ENCODE measurements at places on chromosomes 1 and 21.

DNA sequence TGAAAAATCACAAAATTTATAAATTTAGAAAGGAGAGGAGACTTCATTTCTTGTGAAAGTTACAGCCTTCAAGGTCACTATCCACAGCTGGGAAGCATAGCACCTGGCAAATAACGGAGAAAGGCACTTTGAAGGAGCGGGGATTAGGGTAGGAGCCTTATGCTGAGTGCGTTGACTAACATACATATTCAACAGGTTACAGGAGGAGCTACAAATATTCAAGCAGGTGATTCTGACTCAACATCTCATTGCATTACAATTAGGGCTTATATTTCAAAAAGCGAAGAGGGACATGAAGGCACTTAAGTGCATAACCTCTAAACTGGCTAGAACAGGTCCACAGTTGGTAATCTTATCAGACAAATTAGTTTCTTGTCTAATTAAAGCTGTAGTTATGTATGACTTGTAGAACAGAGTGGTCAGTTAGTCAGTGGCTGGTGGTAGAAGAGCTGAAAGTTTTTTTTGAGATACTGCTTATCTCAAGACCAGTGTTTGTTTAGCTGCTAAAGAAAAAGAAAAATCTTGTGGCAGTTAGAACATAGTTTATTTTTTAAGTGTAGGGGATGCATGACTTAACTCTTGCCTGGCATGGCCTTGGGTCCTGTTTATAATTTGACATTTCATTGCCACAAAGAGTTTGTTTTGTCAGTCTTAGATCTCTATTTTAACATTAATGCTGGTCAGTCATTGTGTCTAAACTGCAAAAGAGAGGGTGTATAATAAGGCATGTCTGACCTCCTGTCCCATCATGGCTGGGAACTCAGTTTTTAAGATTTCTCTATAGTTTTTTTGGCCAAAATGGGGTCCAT, 311.5 kb downstream of the DUSP10 start:
- DNase-seq, result no peak

DNA sequence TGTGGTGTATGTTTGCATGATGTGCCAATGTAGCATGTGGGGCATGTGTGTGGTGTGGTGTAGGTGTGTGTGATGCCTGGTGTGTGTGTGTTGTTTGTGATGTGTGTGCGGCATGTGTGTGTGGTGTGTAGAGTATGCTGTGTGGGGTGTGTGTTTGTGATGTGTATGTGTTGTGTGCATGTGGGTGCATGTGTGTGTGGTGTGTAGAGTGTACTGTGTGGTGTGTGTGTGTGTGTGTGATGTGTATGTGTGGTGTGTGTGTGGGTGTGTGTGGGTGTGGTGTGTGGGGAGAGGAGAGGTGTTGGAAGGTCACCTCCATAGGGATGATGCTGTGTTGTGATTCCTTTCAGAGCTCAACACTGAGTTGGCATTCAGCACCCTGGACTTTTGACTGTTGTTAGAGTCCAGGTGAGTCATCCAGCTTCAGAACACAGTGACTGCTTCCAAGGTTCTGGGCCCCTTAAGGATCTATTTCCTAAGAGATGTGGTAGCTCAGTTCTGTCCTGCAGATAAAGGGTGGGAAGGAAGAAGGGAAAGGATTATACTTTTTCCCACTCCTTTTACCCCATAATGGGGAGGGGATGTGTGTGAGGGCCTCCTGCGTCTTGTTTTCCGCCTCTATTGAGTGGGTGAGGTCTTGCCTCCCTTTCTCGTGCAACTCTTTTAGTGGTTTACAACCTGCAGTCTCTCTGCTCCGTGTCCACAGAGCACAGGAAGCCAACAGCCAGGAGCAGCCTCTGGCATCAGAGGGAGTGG, 47.6 kb downstream of the RHOU start:
- no peak for DNase-seq

DNA sequence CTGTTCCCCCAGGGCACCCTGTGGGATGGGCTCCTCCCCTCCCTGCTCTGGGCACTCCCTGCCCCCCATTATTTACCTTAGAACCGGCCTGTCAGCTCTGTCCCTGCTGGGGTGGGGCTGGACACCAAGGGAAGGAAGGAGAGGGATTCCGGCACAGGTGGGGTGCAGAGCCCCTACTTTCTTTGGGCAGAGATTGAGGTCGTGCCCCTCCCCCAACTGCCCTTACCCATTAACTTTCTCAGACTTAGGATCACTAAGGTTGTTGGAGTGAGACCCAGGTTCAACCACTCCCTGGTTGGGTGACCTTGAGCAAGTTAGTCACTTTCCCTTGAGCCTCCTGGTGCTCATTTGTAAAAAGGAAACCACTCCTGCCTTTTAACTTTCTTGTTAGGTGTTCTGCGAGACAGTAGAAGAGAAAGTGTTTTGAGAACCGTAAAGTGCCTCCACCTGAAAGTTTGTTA, 57.0 kb upstream of the SYNC start:
- DNase-seq, result no peak

DNA sequence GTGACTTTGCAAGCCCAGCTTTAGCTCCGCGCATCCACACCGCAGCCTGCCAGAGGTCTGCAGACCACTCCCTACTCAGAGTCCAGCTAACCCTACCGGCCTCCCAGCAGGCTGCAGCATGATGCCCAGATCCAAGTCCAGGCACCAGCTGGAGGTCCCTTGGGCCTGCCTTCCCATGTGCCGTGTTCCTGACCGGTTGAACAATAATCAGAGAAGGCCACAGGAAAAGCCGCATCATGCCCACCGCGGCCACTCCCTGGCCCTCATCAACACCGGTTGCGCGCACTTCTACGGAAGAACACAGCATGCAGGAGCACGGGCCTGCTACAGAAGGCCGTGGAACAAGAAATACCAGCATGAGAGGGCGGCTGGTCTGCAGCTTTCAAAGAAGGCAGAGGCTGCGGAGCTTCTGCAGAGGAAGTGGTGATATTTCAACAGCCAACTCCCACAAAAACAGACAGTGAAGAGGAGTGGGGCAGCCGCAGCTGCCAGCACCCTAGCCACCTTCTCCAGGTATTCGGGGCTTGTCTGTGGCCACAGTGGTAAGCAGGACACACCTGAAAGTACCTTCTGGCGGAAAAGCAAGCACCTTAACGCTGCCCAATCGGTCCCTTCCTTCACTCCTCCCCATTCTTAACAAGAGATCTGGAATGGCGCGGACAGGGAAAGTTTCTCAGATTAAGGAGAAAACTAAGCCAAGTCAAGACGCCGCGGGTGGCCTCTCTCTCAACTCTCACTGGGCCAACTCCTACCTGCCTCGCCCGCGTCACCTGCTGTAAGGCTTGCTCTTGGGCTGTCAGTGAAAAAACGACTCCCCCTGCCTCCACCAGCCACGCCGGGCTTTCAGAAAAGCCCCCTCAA, 1.5 kb downstream of the PGBD5 start:
- no peak for DNase-seq

DNA sequence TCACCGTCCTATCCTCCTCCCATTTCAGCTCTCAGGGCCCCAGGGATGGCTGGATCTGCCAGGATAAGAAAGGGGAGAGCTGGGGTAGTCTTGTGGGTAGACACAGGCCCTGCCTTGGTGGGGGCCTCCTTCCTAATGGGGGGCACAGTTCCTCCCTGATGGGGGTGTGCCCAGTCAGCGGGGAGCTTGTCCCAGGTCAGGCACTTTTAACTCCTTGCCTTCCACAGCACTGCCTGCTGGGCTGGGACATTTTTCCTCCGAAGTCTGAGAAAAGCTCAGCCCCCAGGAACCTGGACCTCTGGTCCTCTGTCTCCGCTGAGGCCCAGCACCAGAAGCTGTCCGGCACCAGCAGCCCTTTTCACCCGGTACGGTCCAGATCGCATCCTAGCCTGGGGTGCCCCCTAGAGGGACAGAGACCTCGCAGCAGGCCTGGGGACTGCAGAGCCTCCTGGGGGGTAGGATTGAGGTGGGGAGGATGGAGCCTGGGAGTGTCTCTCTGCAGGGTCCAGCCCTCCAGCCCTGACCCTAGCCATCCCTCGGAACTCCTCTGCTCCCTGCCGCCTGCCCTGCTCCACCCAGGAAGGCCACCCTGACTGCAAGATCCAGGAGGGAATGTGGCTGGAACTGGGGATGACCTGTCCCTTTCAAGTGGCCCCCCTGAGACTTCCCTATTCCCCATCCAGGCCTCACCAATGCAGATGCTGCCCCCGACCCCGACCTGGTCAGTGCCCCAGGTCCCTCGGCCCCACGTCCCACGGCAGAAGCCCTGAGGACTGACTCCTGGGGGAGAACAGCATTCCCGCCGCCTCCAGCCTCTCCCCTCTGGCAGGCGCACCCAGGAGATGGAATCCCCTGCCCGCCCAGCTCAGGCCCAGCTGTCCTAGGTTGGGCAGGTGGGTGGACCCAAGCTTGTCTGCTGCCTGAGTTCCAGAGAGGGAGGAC, 12.0 kb downstream of the MIIP start:
- DNase-seq, result peak; percentile 36

- no peak for DNase-seq
These were observed 43.6 kb downstream of the FAAH start for GRCh38 chr1:46437723-46438122.

DNA sequence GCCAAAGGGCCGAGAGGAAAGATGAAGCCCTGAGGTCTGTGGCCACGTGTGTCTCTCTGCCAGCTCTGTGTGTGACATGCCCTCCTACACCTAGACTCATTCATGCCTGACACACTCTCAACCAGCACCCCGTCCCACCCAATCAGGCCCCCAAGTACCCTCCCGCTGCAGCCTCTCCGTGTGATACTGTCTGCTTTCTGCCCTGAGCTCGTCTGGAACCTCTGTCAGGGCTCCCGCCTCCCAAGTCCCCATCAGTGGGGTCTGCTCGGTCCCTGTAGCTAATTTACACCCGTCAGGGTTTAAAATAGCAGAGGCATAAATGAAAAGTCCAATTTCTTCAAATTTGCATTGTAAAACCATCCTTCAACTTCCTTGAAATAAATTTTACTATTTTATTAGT, 20.7 kb downstream of the CASZ1 start:
- no peak for DNase-seq

DNA sequence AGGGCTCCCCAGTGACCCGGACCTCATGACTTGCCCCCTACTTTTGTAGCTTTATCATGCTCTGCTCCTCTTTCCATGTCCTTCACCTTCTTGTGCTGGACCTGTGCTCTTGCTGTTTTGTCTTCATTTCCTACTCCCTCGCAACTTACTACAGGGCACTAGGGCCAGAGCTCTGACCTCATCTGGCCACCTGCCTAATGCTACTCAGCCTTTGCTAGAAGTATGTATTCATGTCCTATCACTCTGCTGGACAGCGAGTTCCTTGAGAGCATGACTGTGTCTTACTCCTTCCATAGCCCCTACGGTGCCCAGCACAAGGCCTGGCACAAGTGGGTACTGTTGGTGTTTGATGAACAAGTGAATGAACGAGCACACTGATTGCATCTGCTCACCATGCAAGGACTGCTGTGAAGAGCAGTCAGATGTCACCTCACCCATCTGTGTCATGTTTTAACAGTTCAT, 1.9 kb downstream of the MTFR1L start:
- DNase-seq, result no peak

DNA sequence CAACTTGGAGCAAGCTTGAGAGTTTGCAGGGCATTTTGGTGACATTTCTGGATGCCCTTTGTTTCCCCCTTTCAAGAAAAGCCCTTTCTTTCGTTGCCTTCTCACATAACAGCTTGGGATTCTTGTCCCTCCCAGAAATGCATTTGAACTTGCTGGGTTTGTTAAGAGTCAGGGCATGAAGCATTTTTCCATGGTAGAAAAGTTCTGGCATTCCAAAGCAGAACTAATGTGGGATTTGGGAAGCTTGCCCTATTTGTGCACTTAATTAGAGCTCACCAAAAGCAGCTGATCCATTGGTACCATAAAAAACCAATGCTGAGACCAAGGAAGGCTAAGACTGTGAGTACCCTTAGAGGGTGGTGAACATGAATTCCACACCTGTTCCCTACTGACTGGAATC, 99.8 kb upstream of the HOOK1 start:
- no peak for DNase-seq

DNA sequence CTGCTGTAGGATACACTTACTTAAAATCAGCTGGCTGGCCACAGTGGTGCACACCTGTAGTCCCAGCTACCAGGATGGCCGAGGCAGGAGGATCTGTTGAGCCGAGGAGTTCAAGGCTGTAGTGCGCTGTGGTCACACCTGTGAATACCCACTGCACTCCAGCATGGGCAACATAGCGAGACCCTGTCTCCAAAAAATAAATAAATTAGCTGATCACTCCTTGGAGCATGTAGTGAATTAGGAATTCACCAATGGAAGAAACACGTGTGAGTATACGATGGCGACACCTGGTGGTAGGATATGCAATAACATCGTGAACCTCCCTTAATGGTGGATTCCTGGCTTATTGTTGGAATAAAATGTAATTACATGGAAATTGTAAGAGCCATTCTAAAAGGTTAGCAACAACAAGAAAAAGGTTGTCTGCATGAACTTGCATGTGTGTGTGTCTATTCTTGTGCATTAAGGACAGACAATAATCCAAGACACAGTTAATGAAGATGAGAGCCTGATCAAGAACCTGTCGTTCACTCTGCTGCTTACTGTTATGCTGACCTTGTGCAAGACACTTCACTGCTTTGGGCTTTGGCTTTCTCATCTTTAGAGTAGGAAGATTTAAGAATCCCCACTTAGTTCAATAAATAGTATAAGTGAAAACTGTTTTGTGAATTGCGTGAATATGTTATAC, 38.6 kb upstream of the COX20 start:
- peak; percentile 62 for DNase-seq

- no peak for DNase-seq
These were observed 1.7 kb downstream of the FAM78B start for GRCh38 chr1:166164995-166165660.

- peak; percentile 28 for DNase-seq
These were observed 65.9 kb downstream of the SLC66A1 start for GRCh38 chr1:19377812-19378718.

All from stimulated activated CD4-positive, alpha-beta T cell treated with anti-CD3 and anti-CD28 coated beads, Interleukin-4, amount 100 ng/mL, for 24 hours (primary cell).